ENCODE measurements at places on chromosomes 4 and X.

- H3K4me3 ChIP-seq, result no peak overlapping the region
- H3K36me3 ChIP-seq, result no peaks in the 10 kb centered on the region
- H3K4me1 ChIP-seq, result peaks cover 8% of the 10 kb centered on the region
Observed at GRCh38 chr4:3871881-3872833, 106.0 kb downstream of the ADRA2C start.

GRCh38 chrX:101287402-101287801 is 3.7 kb downstream of the TAF7L start:
- no peak overlapping the region for H3K4me3 ChIP-seq
- H3K36me3 ChIP-seq, result no peaks in the 10 kb centered on the region
- no peaks in the 10 kb centered on the region for H3K27me3 ChIP-seq
- DNase-seq, result peak; percentile 51

- H3K27ac ChIP-seq, result no peak overlapping the region
- no peak overlapping the region for H3K4me3 ChIP-seq
- H3K36me3 ChIP-seq, result no peaks in the 10 kb centered on the region
- no peaks in the 10 kb centered on the region for H3K27me3 ChIP-seq
- H3K4me1 ChIP-seq, result no peaks in the 10 kb centered on the region
Observed at GRCh38 chrX:47683184-47683828, 24.3 kb upstream of the UXT start.

- H3K36me3 ChIP-seq, result no peaks in the 10 kb centered on the region
- H3K4me1 ChIP-seq, result peaks cover 8% of the 10 kb centered on the region
- no peak overlapping the region for H3K4me3 ChIP-seq
- DNase-seq, result peak; percentile 21
Observed at GRCh38 chrX:129726307-129727111, 12.3 kb upstream of the XPNPEP2 start.

DNA sequence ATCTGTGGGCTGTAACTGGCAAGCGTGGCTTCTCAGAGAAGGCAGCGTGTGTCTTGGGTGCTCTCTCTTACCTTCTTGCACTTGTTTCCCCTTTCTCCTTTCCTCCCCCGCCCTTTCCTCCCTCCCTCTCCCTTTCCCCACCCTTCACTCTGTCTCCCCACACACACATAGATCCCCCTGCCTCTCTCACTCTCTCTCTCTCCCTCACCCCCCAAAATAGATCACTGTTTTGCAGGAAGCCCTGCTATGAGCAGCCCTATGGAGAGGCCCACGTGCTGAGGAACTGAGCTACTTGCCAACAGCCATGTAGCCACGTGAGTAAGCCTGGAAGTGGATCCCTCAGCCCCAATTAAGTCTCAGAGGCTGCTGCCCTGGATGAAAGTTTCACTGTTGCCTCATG is 4.3 kb upstream of the PNMA6E start:
- H3K27ac ChIP-seq, result no peak overlapping the region
- H3K4me1 ChIP-seq, result no peaks in the 10 kb centered on the region
- H3K4me3 ChIP-seq, result no peak overlapping the region
- H3K27me3 ChIP-seq, result no peaks in the 10 kb centered on the region
- DNase-seq, result no peak
- no peaks in the 10 kb centered on the region for H3K36me3 ChIP-seq
